Stimulated activated CD4-positive, alpha-beta T cell treated with anti-CD3 and anti-CD28 coated beads, Interleukin-1b, Interleukin-23, amount 100 ng/mL, for 1 hour (primary cell): ENCODE measurements at places on chromosomes 5 and 9.

GRCh38 chr9:127521919-127522304 is 70.6 kb downstream of the LRSAM1 start:
- DNase-seq, result no peak

DNA sequence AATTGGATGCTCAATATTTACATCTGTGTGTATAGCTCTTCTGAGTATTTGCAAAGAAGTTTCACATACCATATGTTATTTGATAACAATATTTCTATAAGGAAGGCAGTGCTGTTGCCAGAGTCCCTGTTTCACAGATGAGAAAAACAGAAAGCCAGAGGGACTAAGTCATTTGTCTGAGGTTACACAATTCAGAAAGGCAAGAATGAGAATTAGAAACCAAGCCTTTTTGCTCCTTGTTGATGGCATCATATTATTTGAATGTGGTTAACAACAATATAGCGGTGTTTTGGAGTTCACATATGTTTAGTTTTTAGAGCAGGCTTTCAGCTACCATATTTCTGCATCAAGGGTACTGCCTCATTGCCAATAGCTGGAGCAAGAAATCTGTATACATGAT is 110.9 kb upstream of the PRLR start:
- no peak for DNase-seq

DNA sequence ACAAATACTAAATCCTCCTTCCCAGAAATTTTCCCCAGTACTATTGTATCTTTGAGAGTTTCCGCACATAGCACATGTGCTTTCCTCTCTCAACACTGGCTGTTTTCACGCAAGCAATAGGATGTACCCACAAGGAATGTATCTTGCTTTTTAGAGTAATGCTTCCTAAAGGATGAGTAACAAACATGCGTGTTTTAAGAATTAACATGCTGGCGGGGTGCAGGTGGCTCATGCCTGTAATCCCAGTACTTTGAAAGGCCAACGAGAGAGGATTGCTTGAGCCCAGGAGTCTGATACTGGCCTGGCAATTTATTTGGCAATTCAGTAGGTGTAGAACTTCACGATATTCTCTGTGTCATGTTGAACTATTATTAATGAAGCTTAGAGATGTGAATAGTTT is 4.6 kb downstream of the RUFY1 start:
- DNase-seq, result no peak

DNA sequence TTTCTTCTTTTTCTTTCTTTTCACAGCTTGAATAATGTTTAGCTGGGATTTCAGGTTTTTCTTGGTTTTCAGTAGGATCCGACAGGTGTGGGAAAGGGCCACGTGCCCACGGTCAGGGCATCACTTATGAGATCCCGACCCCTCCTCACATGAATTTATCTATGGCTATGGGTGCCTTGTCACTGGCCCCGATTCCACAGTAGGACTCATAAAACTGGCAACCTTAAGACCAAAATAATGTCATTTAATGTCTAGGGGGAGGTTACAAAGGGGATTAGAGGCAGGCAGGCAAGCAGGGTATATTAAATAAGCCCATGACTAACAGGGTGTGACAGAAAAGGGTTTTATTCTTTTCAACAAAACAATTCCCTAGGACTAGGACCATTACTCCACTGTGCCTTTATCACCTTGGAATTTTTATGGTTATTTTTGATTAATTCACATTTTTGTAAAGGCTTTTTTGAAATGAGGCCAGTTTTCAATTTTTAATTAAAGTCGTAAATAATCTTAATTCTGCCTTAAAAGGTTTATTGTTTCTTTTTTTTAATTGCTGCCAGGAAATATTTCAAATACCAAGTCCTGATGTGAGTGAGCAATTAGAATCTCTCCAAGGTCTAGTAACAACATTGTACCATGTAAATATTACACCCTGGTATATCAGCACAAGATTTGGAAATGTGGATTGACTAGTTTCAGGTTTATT is 370.4 kb downstream of the GLIS3 start:
- DNase-seq, result no peak

GRCh38 chr9:115616666-115617239 is 498.8 kb upstream of the TNC start:
- DNase-seq, result no peak

GRCh38 chr5:151509231-151509630 is 61.8 kb downstream of the SLC36A1 start:
- no peak for DNase-seq

DNA sequence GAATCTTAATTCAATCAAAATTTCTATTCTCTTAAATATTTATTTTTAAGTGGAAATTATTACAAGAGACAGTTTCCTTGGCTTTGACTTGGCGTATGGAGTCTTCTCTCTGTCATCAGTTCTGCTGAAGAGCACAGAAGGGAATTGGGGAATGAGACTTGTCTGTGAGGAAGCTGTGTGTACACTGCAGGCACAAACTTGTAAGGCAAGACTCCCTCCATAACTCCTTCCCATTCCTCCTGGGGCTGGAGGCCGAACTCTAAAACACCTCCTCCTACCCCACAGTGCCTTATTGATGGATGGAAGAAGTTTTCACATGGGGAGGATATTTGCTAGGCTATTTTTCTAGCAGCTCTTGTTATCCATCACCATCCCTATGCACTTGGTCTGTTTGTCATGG is 187.4 kb upstream of the ELL2 start:
- no peak for DNase-seq

- no peak for DNase-seq
Measured at GRCh38 chr5:166276006-166276405, 2015.4 kb upstream of the WWC1 start.

GRCh38 chr5:138910546-138911185 is 35.5 kb upstream of the LRRTM2 start:
- no peak for DNase-seq

- DNase-seq, result no peak
Measured at GRCh38 chr5:120454094-120454798, 9.9 kb upstream of the PRR16 start.

GRCh38 chr5:40717281-40717680 is 37.6 kb downstream of the PTGER4 start:
- DNase-seq, result no peak

DNA sequence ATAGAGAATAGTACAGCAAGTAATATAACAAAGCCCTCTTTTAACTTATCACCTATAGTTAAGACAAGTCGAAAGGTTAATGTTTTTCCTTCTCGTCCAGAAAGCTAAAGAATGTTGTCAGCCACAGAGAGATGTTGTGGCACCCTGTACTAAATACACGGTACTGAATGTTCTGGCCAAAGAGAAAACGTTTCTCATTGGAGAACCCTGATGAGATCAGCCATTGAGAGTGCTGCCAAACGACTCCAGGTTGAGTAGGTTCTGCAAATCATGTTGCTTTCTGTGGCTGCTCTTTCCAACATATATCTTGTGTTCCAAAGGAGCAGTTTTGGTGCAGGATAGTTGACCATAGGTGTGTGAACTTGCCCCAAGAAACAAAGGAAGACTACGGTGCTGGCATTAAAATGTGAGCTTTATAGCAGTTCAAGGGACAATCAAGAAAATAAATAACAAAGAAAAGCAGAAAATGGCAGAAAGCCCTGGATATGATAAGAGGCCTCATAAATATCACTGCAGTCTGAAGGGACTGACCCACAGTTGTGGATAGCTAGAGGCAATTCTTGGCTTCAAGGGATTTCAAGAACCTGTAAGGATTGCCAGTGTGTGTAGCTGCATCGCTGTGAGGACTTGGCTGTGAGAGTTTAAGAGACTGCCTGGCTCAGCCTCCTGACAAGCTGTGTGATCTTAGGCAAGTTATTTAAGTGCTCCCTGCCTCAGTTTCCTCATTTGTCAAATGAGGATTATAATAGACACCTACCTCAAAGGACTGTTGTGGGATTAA is 102.7 kb downstream of the ARHGEF28 start:
- DNase-seq, result no peak

DNA sequence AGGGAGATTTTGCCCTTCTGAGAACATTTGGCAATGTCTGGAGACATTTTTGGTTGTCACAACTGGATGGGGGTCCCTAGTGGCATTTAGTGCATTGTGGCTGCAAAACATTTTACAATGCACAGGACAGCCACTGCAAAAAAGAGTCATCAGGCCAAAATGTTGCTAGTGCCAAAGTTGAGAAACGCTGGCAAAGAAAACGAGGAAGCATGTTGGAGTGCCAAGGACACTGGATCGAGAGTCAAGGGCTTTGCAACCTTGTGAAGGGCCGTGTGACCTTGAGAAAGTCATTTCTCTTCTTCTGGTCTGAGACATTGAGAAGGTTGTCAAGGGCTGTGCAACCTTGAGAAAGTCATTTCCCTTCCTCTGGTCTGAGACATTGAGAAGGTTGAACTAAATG is 45.7 kb upstream of the FRRS1L start:
- no peak for DNase-seq

DNA sequence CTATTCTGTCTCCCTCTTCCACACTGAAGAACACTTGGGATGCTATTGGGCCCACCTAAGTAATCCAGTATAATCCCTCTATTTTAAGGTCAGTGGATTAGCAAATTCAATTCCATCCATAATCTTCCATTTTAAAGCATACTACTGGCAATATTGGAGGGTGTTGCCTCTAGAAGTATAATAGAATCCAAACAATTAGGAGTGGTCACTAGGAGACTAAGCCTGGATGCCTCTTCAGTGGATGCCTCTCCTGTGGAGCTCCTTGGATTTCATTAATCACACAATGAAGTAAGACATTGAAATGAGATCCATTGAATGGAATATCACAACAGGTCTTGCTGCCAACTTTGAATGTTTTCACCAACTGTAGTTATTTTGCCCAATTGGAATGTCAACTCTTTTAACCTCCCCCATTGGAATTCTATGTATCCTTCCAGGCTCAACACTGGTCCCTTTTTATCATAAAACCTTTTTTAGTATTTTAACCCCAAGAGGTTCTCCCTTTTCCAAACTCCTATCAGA is 311.6 kb downstream of the PLK2 start:
- no peak for DNase-seq

DNA sequence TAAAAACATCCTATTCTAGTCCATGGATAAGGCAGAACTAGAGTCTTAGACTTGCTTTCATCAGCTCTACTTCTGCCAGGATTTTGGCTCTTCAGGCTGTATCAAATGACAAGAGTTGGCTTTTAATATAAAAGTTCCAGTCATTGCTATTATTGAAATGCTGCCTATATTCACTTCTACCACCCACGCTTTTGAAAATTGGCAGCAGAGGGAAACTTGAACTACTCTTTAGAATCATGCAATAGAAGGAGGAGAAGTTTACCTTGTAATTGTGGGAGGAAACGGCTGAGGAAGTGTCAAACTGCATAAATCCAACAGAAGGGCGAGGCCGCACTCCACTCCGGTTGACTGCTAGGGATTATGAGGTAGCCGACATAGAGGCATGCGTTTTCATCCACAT is 122.6 kb upstream of the BASP1 start:
- no peak for DNase-seq

DNA sequence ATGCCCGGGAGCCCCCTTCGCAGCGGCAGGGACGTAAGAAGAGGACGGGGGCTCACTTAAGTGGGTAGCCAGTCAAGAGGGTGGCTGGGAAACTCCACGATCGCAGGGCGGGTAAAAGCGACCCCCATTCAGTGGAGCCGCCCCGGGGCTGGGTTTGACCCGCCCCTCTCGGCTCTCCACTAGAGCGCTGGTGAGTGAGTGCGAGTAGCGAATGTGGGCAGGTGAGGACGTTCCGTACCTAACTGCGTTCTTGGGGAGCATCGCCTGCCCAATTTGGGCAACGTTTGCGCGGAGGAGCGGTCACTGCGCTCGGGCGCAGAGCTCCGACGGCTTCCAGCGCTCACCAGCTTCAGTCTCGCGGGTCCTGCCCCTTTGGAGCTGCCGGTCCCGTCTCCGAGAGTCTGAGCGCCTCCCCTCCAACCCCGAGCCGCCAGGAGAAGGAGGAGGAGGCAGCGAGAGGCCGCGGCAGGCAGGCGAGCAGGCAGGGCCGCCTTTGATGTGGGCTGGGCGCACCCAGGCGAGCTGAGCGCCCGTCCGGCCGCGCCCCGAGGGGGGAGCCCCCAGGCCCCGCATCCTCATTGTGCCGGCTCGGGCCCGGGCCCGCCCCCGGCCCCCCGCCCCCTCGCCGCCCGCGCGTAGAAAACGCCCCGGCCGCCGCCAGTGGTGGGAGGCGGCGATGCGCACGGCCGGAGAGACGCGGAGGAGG is at the start of gene FGF18:
TSS of gene FGF18 (plus strand) at position 666 of the 706 bp plus-strand sequence. CDS start 553 bp downstream, outside the sequence.
- DNase-seq, result no peak

DNA sequence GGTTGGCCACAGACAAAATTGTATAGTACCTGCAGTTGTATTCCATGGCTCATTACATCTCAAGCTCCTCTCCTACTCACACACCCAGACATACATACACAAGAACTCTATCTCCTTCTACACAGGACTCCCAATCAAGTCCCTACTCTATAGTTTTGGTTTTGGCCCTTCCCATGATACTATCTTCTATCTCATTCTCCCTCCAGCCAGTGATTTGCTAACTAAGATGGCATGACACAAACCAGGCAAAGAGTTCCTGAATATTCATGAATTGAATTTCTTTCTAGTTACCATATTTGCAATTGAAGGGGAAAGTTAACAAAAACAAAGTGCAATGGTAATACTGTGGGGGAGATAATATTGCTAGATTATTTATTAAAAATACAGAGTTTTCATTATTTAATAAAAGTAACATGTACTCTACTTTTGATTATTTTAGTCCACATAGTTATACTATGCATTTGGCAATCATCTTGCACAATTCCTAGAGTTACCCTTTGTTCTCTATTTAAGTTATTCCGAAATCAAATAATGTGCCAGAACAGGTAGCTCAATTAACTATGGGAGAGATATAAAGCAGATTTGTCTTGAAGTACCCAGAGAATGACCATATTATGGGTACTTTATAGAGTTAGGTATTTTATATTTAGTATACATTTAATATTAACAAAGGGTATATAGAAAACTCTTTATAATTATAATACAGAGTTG is 9.6 kb upstream of the LURAP1L start:
- DNase-seq, result no peak

DNA sequence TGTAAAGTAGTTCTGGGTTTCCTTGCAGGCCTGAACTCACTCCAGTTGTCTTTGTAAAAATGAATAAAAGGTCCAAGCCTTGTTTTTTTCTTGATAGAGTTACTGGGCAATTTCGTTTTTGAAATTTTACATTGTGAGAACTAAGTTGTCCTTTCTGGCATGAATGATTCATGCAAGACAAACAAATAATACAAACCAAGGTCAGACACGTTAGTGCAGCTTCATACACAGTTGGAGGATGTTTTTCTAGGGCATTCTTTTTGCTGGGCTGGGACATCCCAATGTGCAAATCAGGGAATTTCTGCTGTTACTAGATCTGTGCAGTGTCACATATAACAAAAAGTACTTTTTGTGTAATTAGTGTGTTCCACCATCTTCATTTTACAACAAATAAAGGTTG is 96.0 kb downstream of the MEGF10 start:
- DNase-seq, result no peak

DNA sequence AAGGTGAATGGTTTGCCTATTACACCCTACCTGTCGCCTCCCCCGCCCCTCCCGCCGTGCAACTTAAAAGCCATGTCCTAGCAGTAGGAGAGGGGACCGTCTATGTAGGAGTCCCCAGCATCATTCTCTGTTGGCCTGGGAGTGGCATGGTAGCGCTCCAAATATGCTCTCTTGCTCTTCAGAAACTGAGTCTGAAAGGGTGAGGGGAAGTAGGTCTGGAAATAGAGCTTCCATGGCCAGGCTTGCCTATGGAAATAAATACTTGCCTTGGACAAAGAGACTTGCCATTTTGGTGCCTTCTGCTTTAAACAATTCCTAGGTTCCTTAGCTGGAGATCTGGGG is 1.4 kb downstream of the RGS7BP start:
- DNase-seq, result no peak

GRCh38 chr5:87539839-87540238 is 127.1 kb upstream of the CCNH start:
- DNase-seq, result no peak
